ENCODE measurements at places on chromosomes 3 and 15. TPM values are rescaled to one million over a fixed set of nuclear protein-coding genes. Genes with fewer than 3 reads are reported as not detected.

The TM4SF4 gene
- not detected for total RNA-seq

The GABRR3 gene
- total RNA-seq: not detected

The SEMA7A gene
- total RNA-seq: 35.6 TPM

The B3GNT5 gene
- total RNA-seq: 8.1 TPM

DNA sequence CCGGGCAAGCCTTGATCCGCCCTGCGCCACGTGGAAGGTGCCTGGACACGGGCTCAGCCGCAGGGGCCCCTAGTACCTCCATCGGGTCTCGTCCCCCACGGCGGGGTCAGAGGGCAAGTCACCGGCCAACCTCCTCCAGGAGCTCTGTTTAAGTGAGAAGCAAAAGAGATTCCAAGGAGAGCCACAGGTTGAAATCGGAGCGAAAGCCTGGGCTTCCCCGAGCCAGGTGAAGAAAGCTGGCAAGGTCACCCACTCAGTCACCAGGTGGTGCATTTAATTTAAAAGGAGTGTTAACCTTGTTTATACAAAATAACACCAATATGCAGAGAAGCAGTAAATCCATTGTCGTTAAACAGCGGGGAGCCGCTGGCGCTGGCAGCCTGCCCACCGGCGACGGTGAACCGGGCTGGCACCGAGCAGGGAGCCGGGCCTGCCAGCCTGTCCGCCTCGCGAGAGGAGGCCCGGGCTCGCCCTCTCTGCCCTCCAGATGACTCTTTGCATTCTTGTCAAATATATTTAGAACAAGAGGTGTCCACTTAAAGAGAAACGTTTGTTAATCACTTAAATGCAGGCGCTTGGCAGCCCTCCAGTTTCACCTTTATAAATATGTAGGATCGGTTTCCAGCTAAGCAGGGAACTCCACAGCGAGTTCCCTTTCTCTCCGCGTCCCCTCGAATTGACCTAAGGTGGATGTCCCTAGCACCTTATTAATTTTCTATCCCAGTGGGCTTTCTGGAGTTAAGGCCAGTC, 277.3 kb upstream of the NR2F2 start:
- no peaks in the 10 kb centered on the region for H3K27me3 ChIP-seq
- H3K36me3 ChIP-seq: no peaks in the 10 kb centered on the region
- DNase-seq: no peak
- H3K4me3 ChIP-seq: peak overlapping the region; percentile 24
- H3K4me1 ChIP-seq: peaks cover 7% of the 10 kb centered on the region

DNA sequence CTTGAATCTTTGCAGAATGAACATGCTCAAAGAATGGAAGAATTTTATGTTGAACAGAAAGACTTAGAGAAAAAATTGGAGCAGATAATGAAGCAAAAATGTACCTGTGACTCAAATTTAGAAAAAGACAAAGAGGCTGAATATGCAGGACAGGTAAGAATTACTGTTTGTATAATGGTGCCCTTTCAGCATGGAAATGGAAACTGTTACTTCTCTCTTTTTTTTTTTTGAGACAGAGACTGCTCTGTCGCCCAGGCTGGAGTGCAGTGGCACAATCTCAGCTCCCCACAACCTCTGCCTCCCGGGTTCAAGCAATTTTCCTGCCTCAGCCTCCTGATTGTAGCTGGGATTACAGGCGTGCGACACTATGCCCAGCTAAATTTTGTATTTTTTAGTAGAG, 27.6 kb upstream of the CLDN11 start:
- DNase-seq: no peak
- no peaks in the 10 kb centered on the region for H3K27me3 ChIP-seq
- H3K4me1 ChIP-seq: no peaks in the 10 kb centered on the region
- H3K36me3 ChIP-seq: peaks cover 58% of the 10 kb centered on the region
- H3K4me3 ChIP-seq: no peak overlapping the region

DNA sequence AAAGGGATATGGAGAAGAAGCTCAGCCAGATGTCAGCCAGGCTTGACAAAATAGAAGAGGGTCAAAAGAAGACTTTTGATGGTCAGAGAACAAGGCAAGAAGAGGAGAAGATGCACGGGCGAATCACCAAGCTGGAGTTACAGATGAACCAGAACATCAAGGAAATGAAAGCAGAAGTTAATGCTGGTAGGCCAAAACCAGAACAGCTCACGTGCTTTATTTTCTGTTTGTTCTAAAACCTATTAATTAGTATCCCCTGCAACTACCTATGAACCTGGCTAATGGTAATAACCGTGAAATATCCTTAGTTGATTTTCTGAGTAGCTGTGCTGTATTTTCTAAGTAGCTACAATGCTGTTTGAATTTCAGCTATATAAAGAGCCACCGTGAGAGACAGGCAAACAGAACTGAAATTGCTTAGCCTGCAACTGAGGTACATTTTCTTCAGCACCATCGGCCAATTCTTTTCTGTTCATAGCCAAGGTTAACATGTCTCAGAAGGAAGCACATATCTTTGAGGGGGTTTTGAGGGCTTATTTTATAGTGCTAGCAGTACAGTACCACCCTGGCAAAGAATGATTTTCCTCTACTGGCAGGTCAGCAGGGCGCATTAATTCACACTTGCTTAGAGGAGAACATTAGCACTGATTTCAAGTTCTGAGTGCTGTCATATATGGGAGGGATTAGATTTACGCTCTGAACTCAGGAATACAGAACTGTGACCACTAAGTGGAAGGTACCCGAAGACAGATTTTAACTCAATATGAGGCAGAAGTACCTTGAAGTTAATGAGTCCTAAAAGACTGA, 78.9 kb downstream of the FAM81A start:
- H3K27ac ChIP-seq: no peak overlapping the region
- no peaks in the 10 kb centered on the region for H3K4me1 ChIP-seq
- DNase-seq: no peak
- H3K4me3 ChIP-seq: no peak overlapping the region

DNA sequence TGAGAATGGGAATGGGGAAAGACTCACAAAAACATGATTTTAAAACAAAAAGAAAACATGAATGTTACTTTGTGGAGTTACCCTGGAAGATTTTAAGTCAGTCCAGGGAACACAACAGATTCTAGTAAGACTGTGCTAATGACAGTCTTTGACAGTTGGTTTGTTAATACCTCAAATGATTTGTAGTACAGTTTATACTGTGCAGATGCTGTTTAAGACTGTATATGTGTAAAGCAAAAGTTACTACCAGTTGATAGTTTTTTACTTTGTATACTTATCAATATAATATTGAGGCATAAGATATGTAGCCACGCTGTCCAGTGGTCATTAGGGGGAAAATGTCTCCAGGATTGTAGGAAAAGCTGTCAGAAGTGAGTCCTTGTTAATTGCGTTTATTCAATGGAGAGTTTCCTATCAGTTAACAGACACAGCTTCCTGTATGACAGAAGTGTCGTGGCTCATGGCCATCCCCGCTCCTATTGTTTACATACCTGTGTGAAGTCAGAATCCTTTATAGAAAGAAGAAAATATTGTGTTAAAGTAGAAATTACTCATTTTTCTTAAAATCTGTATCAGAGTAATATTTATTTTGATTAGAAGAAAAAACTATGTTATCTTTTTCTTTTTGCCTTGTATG, 36.0 kb downstream of the NKIRAS1 start:
- no peak overlapping the region for H3K4me3 ChIP-seq
- H3K27me3 ChIP-seq: no peaks in the 10 kb centered on the region
- H3K36me3 ChIP-seq: no peaks in the 10 kb centered on the region
- no peak for DNase-seq
